ENCODE measurements at places on chromosomes 16 and 17. TPM values are rescaled to one million over a fixed set of nuclear protein-coding genes. Genes with fewer than 3 reads are reported as not detected.

MYO15B gene
- 70.2 TPM for total RNA-seq

LRRC37A gene
- total RNA-seq: 4.7 TPM

TMIGD1 gene
- not detected for total RNA-seq

ITGA2B gene
- total RNA-seq: not detected

UBFD1 gene
- total RNA-seq: 45.1 TPM

SOX9 gene
- total RNA-seq: 2.1 TPM

MMP25 gene
- not detected for total RNA-seq

NETO2 gene
- total RNA-seq: 0.66 TPM
